ENCODE measurements at places on chromosomes 5 and 9. TPM values are rescaled to one million over a fixed set of nuclear protein-coding genes. Genes with fewer than 3 reads are reported as not detected.

The NMUR2 gene
- not detected for total RNA-seq

The INSL4 gene
- total RNA-seq = not detected

The SHISAL2B gene
- total RNA-seq = not detected

The STOML2 gene
- total RNA-seq = 143 TPM

The EFCAB9 gene
- not detected for total RNA-seq

The VCAN gene
- total RNA-seq = 3.6 TPM

The IFNA2 gene
- not detected for total RNA-seq

The CEL gene
- 0.44 TPM for total RNA-seq

The CORO2A gene
- 2.6 TPM for total RNA-seq

The CAMK4 gene
- total RNA-seq = 0.32 TPM

The ROPN1L gene
- total RNA-seq = 1.6 TPM

The HTR4 gene
- total RNA-seq = not detected

The SPOCK1 gene
- total RNA-seq = 1.6 TPM

The TMEM174 gene
- not detected for total RNA-seq

The SV2C gene
- total RNA-seq = not detected

The ST8SIA4 gene
- 9.4 TPM for total RNA-seq

The CNTNAP3 gene
- 18.5 TPM for total RNA-seq

The PRRC2B gene
- 108 TPM for total RNA-seq

The NIPBL gene
- total RNA-seq = 49.9 TPM

The HINT2 gene
- 25.1 TPM for total RNA-seq

The ABO gene
- 0.16 TPM for total RNA-seq

The LHX2 gene
- total RNA-seq = not detected

The SUSD3 gene
- 0.16 TPM for total RNA-seq

The PCDHGA3 gene
- 0.32 TPM for total RNA-seq

The IL31RA gene
- total RNA-seq = 0.06 TPM

The SLC31A1 gene
- 15.4 TPM for total RNA-seq

The LHX3 gene
- not detected for total RNA-seq

The PFN3 gene
- total RNA-seq = not detected

The TBC1D2 gene
- total RNA-seq = 2.4 TPM

The FAM169A gene
- total RNA-seq = 4.3 TPM

The REXO4 gene
- 14.6 TPM for total RNA-seq

The STPG3 gene
- not detected for total RNA-seq

The MAMDC2 gene
- 31.2 TPM for total RNA-seq

The ADAMTS16 gene
- not detected for total RNA-seq

The C6 gene
- total RNA-seq = not detected

The EXOSC2 gene
- total RNA-seq = 22.0 TPM

The CDKN2A gene
- 5.4 TPM for total RNA-seq

The NIM1K gene
- not detected for total RNA-seq

The SPATA31A3 gene
- total RNA-seq = not detected

The ARSI gene
- 0.16 TPM for total RNA-seq

All from bladder microvascular endothelial cell (primary cell).